Omental fat pad (tissue), 4 donors: ENCODE measurements at places on chromosomes 1 and 21.

DNA sequence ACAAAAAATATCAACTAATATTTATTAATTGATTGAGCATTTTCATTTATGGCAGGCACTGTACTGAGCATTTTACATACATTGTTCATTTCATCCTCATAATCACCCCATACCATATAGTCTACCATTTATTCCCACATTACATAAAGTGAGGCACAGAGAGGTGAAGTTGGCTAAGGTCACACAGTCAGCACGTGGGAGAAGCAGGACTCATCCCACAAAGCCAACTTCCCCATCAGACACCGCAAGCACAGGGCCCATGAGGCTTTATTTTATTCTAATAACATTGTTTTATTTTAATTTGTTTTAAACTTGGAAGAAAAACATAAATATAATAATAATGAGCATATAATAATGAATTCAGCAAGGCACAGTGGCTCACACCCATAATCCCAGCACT lies 43.1 kb upstream of the CAPZB start:
- DNase-seq: no peak

GRCh38 chr1:76289692-76290091 lies 215.1 kb downstream of the ST6GALNAC3 start:
- DNase-seq: no peak

GRCh38 chr1:81549588-81550127 lies 251.1 kb upstream of the ADGRL2 start:
- no peak for DNase-seq

GRCh38 chr1:29243871-29244200 lies 7.5 kb downstream of the PTPRU start:
- no peak for DNase-seq

GRCh38 chr1:204343802-204344201 lies 15.9 kb downstream of the PLEKHA6 start:
- no peak for DNase-seq

DNA sequence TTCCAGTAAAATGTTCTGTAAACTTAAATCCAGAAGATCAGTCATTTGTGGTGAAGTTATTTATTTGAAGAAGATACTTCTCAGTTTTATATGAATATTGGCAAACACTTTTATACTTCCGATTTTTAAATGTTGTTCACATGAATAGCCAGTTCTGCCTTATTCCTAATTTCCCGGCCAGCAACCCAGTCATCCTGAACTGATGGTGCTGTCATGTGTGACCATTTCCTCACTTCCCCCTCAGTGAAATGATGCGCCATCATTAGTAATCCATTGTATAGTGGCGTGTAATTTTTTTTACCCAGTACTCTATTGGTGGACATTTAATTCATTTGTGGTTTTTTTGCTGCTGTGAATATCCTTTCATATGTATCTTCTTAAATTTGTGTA lies 16.4 kb downstream of the GPSM2 start:
- DNase-seq: no peak

GRCh38 chr1:248404024-248404423 lies 1.2 kb downstream of the OR2T1 start:
- no peak for DNase-seq

DNA sequence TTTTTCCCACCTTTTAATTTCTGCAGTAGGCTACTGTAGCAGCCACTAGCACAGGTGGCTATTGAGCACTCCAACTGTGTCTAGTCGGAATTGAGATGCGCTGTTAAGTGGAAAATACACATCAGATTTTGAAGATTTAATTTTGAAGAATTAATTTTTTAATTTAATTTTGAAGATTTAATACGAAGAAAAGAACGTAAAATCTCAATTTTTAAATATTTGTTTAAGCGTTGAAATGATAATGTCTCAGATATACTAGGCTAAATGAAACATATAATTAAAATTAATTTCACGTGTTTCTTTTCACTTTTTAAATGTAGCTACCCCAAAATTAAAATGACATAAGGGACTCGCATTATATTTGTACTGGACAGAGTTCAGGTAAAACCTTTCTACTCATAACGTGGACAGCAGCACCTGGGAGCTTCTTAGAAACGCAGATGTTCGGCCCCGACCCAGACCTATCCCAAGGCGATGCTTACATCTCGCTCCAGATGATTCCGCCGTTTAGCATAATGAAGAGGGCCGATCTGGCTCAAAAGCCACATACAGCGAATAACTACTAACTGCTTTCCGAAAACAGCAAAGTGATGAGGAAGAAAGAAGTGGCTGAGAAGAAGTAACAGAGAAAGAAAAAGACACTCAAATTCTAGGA lies 717 bp downstream of the CRYZL1 start:
- DNase-seq: no peak

DNA sequence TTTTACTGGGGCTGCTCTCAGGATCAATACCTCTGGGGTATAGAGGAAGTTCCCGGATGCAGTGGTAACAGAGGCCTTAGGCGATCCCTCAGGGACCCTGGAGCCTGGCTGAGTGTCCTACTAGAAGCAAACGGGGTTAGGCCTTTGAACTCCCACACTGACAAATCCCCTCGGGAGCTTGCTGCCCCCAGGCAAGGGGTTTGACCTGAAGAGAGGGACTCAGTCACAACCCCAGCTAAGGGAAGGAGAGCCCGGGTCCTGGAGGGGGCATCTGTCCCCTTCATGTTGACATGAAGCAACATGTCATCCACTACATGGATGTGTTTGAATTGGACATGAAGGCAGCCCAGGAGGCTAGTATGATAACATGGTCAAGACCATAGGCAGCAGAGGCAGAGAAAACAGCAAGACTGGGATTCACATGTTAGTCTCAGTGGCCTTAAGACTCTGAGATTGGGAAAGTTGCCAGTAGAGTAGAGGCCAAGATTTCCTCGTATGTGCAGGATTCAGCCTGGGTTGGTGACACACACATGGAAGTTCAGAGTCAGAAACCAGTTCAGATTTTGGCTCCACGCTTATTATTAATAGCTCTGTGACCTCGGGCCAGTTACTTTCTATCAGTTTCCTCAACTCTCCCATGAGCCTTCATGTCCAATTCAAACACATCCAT lies 101.5 kb downstream of the KCNN3 start:
- no peak for DNase-seq

GRCh38 chr1:231187571-231187970 lies 25.7 kb downstream of the TRIM67 start:
- no peak for DNase-seq

GRCh38 chr1:16913181-16913832 lies 8.4 kb upstream of the CROCC start:
- DNase-seq: no peak

GRCh38 chr1:62196086-62196690 lies 1.5 kb downstream of the L1TD1 start:
- no peak for DNase-seq

GRCh38 chr21:37463083-37463801 lies 96.7 kb downstream of the DYRK1A start:
- no peak for DNase-seq

- no peak for DNase-seq
Observed at GRCh38 chr1:168553680-168554553, 10.1 kb upstream of the XCL2 start.

GRCh38 chr1:219692981-219693380 lies 80.1 kb upstream of the ZC3H11B start:
- no peak for DNase-seq

DNA sequence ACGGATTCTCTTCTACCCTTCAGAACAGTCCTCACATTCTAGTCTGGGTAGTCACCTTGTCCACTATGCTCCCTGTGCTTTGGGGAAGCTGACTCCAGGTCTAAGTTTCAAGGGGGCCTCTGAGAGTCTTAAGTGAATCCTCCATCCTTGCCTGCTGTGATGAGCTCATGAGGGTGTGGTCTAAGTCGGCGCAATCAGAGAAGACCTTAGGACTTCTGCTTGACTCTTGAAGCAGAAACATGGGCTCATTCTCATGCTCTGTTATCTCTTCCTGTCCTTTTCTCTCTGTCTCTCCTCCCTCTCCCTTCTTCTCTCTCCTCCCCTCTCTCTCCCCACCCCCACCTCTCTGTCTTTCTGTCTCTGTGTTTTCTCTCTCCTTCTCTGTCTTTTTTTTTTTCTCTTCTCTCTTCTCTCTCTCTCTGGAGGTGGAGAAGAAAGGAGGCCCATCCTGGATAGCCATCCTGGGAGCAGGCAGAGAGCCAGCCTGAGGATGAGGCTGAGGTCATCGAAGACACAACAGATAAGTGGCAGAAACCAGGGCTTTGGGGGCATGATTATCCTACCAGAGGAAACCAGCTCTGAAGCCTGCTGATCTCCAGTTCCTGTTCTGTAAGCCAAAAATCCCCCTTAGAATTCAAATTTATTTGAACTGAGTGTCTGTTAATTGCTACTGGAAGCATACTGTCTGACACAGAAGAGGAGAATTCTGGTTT lies 245.6 kb downstream of the SIPA1L2 start:
- no peak for DNase-seq
